Omental fat pad (tissue), 4 donors: ENCODE measurements at places on chromosomes 6 and 20. TPM values are rescaled to one million over a fixed set of nuclear protein-coding genes. Genes with fewer than 3 reads are reported as not detected.

DNA sequence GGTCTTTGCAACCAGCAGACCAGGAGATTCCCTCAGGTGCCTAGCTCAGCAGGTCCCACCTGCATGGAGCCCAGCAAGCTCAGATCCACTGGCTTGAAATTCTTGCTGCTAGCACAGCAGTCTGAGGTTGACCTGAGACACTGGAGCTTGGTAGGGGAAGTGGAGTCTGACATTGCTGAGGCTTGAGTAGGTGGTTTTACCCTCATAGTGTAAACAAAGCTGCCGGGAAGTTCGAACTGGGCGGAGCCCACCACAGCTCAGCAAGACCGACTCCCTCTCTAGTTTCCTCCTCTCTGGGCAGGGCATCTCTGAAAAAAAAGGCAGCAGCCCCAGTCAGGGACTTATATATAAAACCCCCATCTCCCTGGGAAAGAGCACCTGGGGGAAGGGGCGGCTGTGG is 34.3 kb downstream of the PRSS35 start:
- DNase-seq: no peak

DNA sequence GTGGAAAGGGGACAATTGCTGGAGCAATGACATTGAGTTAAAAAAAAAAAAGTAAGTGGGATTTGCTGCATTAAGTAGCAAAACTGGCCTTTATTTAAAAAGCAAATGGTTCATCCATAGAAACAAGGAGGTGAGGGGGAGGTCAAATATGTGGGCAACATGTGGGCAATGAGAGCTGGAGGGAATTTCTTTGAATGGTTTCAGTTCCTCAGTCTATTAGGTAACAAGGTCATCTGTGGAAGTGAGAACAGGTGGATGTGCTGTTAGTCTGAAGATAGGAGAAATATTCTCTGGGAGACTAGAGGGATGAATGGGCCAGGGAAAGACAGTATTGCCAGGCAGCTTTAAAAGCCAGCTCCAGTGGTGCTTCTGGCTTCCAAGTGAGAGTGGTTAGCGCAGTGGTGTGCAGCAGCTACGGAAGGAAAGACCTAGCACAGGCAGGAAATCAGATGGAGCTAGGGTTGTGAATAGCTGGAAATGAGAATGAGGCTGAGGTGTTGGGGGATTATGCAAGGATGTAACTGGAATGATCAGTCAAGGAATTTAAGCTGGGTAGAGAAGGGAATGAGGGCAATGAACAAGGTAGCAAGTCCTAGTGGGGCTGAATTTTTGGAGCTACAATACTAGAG is 727.6 kb downstream of the PTPRT start:
- DNase-seq: no peak

- DNase-seq: no peak
These were observed 10.7 kb upstream of the EDN1 start for GRCh38 chr6:12279322-12280091.

GRCh38 chr6:151434369-151434768 is 17.6 kb downstream of the RMND1 start:
- DNase-seq: no peak

- no peak for DNase-seq
These were observed 148.7 kb downstream of the SOX4 start for GRCh38 chr6:21742238-21742660.

- DNase-seq: no peak
These were observed 189.7 kb upstream of the PMEPA1 start for GRCh38 chr20:57899554-57899953.

- DNase-seq: no peak
These were observed 40.3 kb upstream of the PRND start for GRCh38 chr20:4681401-4681800.

DNA sequence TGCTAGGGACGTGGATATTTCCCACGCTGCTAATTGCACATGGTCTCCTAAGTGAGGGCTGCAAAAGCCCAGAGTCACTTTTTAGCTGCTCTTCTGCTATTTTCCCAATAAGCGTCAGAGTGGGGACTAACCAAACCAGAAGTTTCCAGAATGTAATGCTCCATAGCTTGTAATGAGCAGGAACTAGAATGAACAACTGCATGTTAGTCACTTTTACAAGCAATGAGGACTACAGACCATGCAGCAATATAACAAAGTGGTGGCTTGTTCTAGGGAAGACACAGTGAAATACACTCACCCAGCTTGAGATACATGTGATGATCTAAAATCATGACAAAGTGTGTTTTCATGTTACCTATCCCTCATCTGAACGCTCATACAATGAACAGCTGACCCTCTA is 314.1 kb upstream of the SGK1 start:
- DNase-seq: no peak

DNA sequence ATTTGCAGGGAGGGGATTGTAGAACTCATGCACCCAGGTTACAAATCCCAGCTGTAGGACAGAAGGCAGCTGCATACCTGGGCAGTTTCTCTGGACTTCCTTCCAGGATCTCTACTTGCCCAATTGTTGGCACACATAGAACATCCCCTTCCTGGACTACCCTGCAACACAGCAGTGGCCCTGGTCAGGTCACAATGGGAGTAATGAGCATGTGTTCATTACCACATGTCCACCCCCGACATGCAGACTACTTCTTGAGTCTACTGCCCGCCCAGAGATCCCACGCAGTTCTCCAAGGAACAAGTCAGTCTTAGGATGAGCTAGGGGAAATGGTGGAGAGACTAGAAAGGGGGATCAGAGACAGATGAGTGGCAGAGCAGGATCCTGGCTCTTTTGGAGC is 5.1 kb downstream of the PEX6 start:
- no peak for DNase-seq

GRCh38 chr20:31869942-31870725 is at the start of the genes DUSP15 and TTLL9:
Gene DUSP15 (minus strand): TSS chr20:31870527. CDS start chr20:31870337, 190 bp downstream.
Gene TTLL9 (plus strand): TSS chr20:31870634. CDS start chr20:31871127, 493 bp downstream.
- DNase-seq: no peak

GRCh38 chr6:148465670-148466069 is 123.0 kb downstream of the SASH1 start:
- DNase-seq: no peak

Gene GABBR1
- 23.4 TPM for total RNA-seq

Gene OR2H1
- not detected for total RNA-seq

Gene KCNB1
- total RNA-seq: 18.3 TPM

Gene TRIM15
- not detected for total RNA-seq

Gene PTCRA
- total RNA-seq: not detected

Gene OR14J1
- total RNA-seq: not detected
